T-helper 1 cell (primary cell): ENCODE measurements at places on chromosomes 12 and 14.

GRCh38 chr12:18264581-18265075, 3.3 kb downstream of the PIK3C2G start:
- no peak for DNase-seq

GRCh38 chr14:39841088-39841487, 408.9 kb upstream of the FBXO33 start:
- DNase-seq: no peak

DNA sequence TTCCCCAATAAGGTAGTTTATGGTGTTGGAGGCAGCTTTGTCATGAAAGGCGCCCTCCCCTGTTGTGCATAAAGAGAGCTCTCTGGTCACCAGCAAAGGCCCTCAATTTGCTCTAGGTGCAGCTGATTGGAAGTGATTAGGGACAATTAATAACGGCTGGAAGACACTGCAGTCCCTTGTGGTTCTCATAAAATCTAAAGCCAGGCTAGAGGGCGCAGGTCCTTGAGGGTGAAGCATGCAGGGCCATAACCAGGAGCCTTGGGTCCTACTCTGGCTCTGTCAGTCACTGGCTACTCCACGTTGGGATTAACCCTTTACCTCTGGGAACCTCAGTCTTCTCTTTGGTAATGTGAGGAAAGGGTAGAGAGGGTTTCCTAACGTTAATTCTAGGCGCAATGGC, 1.9 kb downstream of the DAAM1 start:
- no peak for DNase-seq

DNA sequence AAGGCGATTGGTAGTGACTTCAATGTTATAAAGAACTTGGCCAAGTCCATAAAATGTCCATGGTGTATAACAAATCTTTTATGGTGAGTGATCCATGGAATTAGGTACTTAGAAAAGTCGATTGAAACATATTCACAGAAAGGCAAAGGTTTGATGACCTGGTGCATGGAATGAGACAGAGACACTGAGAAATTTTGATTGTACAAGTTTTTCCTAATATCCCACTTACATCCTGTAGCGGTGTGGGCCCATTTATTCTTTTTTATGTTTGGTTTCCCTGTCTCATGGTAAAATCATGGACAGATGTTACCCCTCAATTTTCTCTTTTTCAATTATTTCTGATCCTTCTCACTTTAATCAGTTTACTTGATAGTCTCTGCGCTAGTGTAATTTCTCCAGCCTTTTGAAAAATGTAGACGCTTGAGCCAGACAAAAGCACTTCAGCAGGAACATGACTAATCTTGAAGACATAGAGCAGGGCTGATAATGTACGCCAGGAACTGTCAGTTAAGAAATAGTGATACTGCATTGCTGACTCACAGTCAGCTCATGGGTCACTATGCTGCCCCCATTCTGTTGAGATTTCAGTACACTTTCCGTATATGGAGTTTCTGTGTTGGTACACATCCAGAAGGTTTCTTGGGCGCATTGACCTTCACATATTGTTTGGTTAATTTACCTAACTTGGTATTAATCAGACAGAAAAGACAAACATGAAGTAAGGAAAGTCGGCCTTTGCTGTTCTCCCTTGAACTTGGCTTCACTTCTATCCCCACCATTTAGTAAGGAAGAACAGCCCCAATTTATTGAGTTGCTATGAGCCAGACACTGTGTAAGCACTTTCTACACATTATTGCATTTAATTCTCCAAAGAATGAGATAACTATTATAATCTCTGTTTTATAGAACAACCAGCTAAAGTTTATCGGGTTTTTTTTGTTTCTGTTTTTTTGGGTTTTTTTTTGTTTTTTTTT, 841.7 kb downstream of the DIO2 start:
- DNase-seq: no peak

- DNase-seq: no peak
These were observed 155.0 kb downstream of the NUBPL start for GRCh38 chr14:31716208-31716607.

- no peak for DNase-seq
These were observed 5.6 kb upstream of the MYL6B start for GRCh38 chr12:56146492-56147460.

- no peak for DNase-seq
These were observed 62.2 kb downstream of the RFX4 start for GRCh38 chr12:106645074-106645421.

DNA sequence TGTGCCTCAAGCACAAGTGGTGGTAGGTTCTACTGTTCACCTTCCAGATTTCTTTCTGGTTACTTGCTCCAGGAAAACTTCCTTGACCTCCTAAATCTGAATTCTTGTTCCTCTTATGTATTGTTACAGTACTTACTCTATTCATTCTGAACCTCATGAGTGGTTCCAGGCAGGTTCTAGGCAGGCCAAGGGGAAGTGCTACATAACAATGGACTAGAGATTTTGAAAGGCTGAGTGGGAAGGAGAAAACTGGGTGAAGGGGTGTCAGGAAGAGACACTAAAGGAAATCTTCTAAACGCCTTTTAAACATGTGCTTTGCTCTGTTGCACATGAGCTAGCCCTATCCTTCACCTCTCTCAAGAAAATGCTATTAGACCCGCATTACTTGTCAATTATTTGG, 1.6 kb downstream of the YARS2 start:
- DNase-seq: no peak

GRCh38 chr12:99722690-99723486, 75.3 kb downstream of the GARIN6 start:
- DNase-seq: no peak

DNA sequence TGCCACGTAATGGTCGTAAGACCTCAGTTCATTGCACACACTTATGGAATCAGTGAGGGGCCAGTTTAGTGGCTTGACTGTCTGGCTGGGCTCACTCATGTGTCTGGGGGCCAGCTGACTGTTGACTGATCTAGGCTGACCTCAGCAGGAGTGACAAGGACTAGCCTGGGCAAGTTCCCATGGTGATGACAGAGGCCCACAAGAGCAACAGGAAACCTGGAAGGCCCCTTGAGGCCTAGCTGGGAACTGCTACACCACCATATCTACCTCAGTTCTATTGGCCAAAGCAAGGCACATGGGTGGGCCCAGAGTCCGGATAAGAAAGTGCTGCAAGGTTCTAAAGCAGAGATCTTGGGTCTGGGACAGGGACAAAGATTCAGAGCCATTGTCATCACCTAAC, 21.3 kb upstream of the RFLNA start:
- DNase-seq: peak; percentile 19

GRCh38 chr12:81683881-81684280, 75.3 kb downstream of the PPFIA2 start:
- no peak for DNase-seq

- no peak for DNase-seq
These were observed 71.1 kb downstream of the ZNF641 start for GRCh38 chr12:48279601-48280000.

- DNase-seq: no peak
These were observed 2.0 kb downstream of the SERPINA4 start for GRCh38 chr14:94562941-94563883.

- DNase-seq: no peak
These were observed 195.8 kb upstream of the PZP start for GRCh38 chr12:9404031-9404430.

DNA sequence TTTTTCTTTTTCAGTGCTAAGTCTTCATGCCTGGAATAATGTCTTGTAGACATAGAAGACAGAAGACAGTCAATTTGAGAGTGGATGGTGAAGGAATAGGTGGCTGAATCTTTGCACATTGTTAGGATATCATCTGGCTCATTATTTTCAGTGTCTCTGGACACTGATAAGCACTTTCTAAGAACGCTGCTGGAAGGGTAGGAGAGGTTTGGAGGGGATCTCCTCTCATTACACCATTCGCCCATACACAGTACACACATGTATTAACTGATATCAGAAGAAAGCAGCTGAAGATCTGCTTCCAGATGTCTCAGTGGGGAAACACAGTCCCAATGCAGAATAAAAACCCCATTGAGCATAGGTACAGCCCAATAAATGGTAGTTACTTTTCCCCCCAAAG, 461.1 kb upstream of the DCN start:
- DNase-seq: no peak

DNA sequence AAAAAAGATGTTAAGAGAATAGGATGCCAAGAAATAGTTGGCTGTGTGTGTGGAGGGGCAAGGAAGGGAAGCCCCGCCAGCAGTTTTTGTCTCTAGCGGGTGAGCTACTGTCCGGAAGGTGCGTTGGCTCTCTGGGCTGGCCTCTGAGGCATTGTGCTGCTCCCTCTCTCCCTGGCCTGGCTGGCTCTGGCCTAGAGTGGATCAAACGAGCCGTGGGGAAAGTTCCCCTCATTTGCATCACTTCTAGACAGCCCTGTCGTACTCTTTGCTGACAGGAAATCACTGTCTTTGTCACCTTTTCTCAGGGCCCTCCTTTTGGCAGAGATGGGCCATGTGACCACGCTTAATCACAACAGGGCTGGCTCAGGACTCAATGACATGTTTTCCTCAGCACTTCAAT, 236.1 kb upstream of the NPAS3 start:
- peak; percentile 5 for DNase-seq

DNA sequence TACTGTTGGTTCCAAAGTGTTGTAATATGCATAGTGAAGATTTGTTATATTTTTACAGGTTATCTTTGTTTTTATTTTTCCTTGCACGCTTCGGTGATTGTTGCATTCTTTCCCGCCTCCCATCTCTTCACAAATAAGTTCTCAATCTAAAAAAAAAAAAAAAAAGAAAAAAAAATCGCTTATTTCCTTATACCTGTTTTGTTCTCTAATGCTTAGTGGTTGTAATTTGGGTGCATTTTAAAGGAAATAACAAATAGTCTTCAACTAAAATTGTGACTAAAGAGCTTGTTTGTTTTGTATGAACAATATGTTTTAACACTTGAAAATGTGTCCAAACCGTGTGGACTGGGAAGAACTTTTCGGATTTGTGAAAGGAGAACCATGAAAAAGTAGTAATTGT, 1.5 kb downstream of the CAND1 start:
- DNase-seq: no peak

DNA sequence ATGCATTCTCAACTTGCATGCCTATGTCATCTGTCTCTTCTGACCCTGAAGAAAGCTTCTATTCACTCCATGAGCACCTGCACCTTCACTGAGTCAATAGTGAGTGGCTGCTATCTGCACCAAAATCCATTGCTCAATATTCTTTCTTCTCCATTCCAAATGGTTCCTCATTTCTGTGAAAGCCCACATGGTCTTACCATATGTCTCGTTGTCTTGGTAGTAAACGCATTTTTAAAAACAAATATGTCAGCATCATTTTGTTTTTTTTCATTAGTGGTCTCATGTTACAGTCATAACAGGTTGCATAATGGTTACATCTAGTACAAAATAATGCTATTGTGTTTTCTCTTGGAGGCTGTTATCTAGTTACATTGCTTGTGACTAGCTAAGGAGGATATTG, 106.9 kb upstream of the CPM start:
- DNase-seq: no peak

DNA sequence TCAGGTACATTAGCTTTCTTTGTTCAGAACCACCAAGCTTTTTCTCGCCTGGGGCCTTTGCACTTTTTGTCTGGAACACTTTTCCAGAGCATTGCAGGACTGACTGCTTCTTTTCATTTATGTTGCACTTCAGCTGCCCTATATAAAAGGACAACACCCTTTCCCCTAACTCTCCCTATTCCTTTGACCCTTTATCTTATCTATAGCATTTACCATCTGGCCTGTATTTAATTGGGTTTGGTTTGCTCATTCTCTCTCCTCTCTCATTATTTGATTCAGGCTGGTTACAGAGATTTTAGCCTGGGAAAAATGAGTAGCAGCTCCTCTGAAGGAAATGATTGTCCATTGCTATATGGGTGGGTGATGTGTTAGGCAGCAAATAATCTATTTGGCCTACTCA, 165.4 kb downstream of the KICS2 start:
- DNase-seq: no peak

GRCh38 chr12:118334241-118334640, 38.5 kb downstream of the TAOK3 start:
- no peak for DNase-seq

DNA sequence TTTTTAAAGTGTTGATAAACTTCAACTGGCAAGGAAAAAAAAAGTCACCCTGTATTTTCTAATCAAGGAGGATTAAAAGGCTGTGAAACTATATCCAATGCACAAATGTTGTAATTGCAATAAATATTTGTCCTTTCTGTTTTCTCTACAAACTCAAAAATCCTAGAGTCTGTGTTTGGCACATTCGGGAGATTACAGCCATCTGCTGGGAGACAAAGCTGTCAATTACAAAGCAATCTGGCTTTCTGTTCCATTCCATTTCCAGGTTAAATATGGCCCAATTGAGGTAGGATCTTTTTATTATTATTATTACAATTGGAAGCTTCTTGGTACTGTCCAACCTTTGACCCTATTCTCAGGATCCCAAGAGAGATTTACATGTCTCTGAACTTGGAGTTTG, 295.9 kb downstream of the DIO2 start:
- DNase-seq: no peak

- no peak for DNase-seq
These were observed 426.2 kb downstream of the BCAT1 start for GRCh38 chr12:24522736-24523135.

GRCh38 chr14:77372304-77372841, 4.5 kb downstream of the TMED8 start:
- DNase-seq: no peak

- DNase-seq: peak; percentile 44
These were observed 131.6 kb downstream of the KSR2 start for GRCh38 chr12:117836999-117837736.

DNA sequence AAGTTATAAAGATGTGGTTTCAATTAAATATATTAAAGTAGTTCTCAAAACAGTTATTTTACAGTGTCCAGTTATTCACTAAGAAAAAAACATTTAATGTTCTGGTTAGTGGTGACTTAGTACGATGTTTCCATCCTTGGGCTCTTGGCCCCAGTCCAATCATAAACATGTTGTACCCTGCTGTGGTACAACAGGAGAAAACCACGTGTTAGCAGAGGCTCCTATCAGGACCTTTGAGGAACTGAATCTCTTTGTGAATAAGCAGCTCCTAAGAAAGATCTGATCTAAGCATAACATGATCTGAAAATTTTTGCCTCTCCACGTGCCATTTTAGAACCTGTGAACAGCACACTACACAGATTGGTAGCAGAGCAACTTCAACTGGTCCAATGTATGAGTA, 234.0 kb downstream of the SYT1 start:
- DNase-seq: no peak
